ENCODE measurements at places on chromosomes 4 and X.
A peak's percentile ranks its signal among the peaks of the same experiment; 100 is the strongest.

DNA sequence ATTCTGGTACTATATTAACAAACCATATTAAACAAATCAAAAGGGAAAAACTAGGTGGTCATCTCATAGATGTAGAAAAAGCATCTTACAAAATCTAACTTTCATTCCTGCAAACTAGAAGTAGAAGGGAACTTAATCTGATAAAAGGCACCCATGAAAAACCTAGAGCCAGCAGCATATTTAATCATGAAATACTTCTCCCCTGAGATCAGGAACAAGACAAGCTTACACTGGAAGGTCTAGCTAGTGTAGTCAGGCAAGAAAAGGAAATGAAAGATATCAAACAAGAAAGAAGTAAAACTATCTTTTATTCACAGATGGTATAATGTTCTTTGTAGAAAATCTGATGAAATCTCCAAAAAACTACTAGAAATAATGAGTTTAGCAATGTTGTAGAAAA is 41.2 kb downstream of the ATP10D start:
- DNase-seq, result no peak

DNA sequence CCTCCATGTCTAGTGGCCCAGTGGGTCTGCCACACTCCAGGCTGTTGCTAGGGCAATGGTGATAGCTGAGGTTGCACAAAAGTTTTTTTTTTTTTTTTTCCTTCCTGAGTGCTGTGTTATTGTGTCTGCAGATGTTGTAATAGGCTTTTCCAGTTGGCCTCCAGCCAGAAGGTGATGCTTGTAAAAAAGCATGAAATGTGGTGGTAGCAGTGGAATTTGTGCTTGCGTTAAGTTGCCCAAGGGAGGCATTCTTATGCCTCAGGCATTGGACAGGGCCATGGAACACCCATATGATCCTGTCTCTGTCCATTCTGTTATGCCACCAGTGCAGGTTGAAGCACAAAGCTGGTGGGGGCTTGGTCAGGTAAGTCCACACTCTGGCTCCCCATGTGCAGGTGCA is 660.5 kb upstream of the SPANXN1 start:
- DNase-seq, result no peak

DNA sequence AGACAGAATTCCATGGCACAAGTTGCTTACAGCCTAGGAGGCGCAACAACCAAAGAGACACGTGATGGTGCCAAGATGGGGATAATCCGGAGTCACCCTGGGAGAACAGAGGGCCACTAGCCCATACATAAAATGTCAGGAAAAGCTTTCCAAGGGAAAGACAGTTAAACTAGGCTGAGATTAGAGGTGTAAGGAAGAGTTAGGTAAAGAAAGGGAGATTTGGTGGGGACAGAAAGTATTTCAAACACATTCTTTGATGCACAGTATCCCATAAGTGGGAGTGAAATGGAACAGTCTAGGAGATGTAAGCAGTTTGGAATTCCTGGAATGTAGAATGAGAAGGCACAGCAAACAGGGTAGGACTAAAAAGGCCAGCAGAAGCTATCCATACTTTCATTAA is 860.9 kb upstream of the LCORL start:
- DNase-seq, result no peak

DNA sequence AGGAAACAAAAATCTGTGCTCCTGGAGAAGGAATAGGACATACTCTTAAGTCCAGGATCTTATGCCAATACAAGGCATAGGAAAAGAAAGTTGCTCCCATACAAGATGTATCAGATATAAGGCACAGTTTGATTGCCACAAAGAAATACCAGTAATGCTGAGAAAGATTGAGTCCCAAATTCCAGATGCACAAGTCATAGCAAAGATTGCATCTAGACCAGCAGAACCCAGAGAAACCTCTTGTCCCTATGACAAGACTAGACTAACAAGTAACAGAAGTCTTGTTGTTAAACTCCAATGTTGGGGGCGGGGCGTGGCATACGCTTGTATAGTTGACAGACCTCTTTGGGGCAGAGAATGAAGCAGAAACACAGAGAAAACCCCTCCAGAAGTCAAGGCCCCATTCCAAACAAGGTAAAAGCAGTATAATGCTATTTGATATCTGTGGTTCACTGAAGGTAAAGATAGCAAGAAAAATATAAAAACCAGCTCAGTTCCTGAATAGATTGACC is 671.5 kb upstream of the GRIA3 start:
- DNase-seq, result no peak

DNA sequence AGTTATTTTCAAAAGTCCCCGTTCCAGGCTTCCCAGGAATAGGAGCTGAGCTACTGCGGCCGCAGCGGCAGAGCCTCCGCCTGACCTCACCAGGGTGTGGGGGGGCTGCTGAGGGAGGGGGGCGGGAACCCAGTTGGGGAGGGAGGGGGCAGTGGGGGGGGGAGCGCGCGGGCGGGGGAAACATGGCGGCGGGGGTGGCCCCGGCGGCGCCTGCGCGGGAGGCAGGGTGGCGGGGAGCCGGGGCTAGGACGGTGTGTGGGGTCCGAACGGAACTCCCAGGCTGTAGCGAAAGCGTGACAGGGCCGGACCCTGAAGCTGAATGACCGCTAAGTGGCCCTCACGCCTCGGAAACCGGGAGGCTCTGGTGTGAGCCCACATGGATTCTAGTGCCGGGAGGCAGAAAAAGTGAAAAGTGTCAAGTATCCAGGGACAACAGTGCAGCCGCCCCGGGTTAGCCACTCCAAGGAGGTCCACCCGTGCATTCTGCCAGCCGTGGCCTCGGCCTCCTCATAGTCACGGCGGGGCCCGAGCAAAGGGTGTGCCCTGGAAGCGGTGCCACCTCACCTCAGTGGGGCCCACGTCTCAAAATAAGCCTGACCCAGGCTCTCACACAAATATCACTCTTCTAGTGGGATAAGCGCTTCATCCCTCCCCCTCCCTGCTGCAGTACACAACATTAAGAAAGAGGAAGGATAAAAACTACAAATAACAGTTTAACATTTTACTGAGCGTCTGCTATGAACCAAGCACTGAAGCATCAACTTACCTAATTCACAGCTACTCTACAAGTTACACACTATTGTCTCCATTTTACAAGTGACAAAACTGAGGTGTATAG is at the start of gene KLHL13:
Gene KLHL13 (minus strand): TSS at position 98 of the 838 bp plus-strand sequence. CDS start 88,337 bp downstream, outside the sequence.
- DNase-seq, result no peak

GRCh38 chr4:54842656-54843055 is 184.9 kb downstream of the KIT start:
- DNase-seq, result no peak

GRCh38 chr4:25290490-25291067 is 22.0 kb upstream of the ZCCHC4 start:
- no peak for DNase-seq

- DNase-seq, result no peak
These were observed 68.4 kb downstream of the NSG1 start for GRCh38 chr4:4455210-4455865.

DNA sequence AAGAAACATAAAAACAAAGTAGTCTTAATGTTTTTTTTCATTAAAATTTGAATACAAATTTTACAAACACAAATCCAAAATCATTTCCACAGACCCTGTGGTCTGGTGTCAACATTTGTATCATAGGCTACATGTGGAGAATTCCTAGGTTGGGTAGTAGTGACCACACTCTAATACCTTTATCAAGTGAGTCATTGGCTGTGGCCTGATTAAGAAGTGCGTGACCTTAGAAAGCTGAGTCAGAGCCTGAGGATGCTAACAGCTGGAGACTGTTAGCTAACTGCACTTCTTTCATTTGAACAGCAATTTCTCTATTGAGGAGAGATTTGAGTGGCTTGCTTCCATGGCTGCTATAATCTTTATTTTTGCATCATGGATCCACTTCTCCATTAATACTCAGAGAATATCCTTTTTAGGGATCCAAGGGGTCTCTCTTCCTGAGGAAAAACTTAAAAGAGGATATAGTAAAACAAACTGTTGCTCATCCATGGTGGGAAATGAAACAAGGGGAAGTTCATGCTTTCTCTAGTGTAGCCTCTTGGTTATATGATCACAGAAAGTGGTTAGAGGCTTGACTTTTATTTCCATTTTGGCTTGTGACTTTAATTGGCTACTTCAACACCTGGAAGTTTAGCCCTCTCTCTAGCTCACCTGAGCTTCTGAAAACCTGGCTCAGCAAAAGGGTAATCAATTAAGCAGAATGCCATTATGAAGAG is 335.8 kb downstream of the PABPC4L start:
- DNase-seq, result no peak

- no peak for DNase-seq
These were observed 401.3 kb upstream of the BOD1L1 start for GRCh38 chr4:14028862-14029261.

GRCh38 chr4:10647846-10648245 is 36.7 kb downstream of the CLNK start:
- DNase-seq, result no peak

- no peak for DNase-seq
These were observed 444.2 kb upstream of the FAM241A start for GRCh38 chr4:111701102-111701501.

DNA sequence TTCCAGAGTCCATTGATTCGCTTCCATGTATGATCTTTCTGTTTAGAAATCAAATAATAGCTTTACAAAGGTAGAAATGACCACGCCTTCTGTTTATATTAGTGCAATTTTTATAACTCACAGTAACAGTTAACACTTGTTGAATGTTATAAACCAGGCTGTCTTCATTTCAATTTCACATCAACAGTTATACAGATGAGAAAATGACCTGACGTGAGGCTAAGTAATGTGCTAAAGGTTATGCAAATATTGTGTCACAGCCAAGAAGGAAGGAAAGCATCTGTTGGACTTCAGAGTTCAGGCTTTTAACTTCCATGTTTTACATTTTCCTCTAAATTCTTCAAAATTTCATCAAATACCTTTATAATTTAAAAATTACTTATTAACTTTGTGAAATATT is 13.9 kb downstream of the CASP3 start:
- no peak for DNase-seq

GRCh38 chr4:158966091-158966490 is 136.8 kb upstream of the RAPGEF2 start:
- no peak for DNase-seq

- no peak for DNase-seq
These were observed 119.9 kb downstream of the ANK2 start for GRCh38 chr4:113169368-113169767.

GRCh38 chr4:76535603-76536372 is 100.8 kb downstream of the SHROOM3 start:
- DNase-seq, result no peak

DNA sequence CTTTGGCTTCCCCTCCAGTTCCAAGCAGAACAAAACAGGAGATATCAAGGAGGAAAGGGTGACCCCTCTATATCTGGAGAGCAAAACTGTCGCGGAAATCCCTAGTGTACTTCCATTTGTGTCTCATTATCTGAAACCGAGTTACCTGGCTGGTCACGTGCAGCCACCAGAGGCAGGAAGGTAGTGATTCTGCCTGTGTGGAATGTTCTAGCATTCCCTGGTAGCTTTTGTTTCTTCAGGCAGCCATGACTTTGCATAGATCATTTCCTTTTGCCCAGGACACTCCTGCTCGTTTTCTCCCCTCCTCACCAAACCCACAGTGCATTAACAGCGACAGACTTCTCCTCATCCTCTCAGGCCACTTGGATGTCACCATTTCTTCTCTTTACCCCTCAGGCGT is 107.9 kb downstream of the PTTG2 start:
- no peak for DNase-seq

- no peak for DNase-seq
These were observed 257.7 kb upstream of the GNPDA2 start for GRCh38 chr4:44984083-44984482.

DNA sequence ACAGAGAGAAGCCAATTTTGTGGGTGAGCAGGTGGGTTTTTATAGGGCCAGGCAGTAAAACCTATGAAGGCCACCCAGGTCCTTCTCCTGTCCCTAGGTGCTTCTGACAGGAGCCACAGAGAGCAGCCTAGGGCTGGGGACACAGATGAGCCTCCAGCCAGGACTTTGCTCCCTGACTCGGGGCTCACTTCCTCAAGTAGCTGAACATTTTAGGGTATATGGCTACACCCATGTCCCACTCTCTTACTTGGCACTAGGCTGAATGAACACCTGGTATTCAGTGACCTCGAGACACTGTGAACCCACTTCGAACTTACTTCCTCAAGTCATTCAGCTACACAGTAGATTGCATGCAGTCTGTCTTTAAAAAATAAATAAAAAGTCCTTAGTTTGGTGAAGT is 217.3 kb downstream of the MID1IP1 start:
- no peak for DNase-seq

DNA sequence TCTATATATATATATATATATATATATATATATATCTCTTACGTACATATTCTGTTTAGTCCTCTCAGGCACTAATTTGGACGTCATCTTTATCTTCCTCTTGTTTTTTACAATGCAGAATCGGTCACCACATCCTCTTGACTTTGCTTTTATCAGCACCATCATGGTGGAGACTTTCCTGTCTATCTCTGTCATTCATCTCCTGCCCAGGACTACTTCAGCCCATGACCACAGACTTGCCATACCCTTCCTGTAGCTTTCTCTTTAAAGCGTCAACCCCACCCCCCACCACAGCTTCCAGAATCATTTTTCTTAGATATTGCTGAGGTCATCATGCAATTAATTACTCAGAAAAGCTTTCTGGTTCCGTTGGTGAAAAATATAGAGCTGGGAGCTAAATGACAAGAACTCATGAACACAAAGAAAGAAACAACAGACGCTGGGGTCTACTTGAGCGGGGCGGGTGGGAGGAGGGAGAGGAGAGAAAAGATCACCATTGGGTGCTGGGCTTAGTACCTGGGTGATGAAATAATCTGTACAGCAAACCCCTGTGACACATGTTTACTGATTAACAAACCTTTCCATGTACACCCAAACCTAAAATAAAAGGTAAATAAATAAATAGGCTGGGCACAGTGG is 30.5 kb upstream of the PRKX start:
- DNase-seq, result peak; percentile 30

GRCh38 chr4:106142616-106143127 is 173.3 kb downstream of the TBCK start:
- DNase-seq, result no peak

DNA sequence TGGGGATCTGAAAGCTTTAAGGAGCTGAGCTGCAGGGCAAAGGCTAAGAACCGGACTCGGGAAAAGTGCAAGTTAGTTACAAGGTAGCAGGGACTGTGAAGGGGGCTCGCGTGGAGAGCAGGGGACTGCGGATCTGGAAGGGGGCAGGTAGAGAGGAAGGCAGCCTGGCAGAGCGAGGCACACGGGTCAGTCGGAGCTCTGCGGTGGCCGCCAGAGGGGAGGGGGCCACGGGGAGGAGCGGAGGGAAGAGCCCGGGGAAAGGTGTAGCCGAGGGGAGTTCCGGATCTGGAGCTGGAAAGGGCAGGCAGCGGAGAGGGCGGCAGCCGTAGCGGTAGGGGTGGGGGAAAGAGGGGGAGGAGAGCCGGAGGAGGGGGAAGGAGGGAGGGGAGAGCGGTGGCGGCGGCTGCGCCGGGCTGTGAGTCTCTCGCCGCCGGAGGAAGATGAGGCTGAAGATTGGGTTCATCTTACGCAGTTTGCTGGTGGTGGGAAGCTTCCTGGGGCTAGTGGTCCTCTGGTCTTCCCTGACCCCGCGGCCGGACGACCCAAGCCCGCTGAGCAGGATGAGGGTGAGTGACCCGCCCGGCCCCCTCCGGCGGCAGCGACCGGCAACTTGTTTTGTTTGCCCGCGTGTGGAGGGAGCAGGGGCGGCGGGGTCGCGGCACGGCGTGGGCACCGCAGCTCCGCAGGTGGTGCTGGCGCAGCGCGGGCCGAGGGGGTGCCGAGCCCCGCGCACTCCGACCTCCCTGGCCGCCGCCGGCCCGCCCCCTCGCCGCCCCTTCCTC is at the start of gene GALNT7:
Gene GALNT7 (plus strand): TSS at position 416 of the 782 bp plus-strand sequence. CDS start 25 bp downstream, at position 441.
- DNase-seq, result peak; percentile 68
